ENCODE measurements at places on chromosomes 1 and 21. TPM values are rescaled to one million over a fixed set of nuclear protein-coding genes. Genes with fewer than 3 reads are reported as not detected.

The NOTCH2 gene
- 42.2 TPM for total RNA-seq

The SPTA1 gene
- not detected for total RNA-seq

The RCAN1 gene
- 24.2 TPM for total RNA-seq

The SPRR5 gene
- total RNA-seq = not detected

The AJAP1 gene
- not detected for total RNA-seq

The DISC1 gene
- 5.1 TPM for total RNA-seq

The SLC25A34 gene
- 2.6 TPM for total RNA-seq

The FAM20B gene
- 21.1 TPM for total RNA-seq

The CD34 gene
- not detected for total RNA-seq

The ACTRT2 gene
- total RNA-seq = not detected

The PTPRC gene
- 0.11 TPM for total RNA-seq

The SLAMF1 gene
- total RNA-seq = not detected

The SLC1A7 gene
- total RNA-seq = 0.23 TPM

The RAB42 gene
- 4.7 TPM for total RNA-seq

The OR2L3 gene
- not detected for total RNA-seq

The PLA2G2F gene
- total RNA-seq = 0.18 TPM

The RUNX3 gene
- 3.7 TPM for total RNA-seq

The TRAF3IP3 gene
- not detected for total RNA-seq

The LAPTM5 gene
- not detected for total RNA-seq

All from PC-3 (cell line).